ENCODE measurements at places on chromosomes 6 and 20.

DNA sequence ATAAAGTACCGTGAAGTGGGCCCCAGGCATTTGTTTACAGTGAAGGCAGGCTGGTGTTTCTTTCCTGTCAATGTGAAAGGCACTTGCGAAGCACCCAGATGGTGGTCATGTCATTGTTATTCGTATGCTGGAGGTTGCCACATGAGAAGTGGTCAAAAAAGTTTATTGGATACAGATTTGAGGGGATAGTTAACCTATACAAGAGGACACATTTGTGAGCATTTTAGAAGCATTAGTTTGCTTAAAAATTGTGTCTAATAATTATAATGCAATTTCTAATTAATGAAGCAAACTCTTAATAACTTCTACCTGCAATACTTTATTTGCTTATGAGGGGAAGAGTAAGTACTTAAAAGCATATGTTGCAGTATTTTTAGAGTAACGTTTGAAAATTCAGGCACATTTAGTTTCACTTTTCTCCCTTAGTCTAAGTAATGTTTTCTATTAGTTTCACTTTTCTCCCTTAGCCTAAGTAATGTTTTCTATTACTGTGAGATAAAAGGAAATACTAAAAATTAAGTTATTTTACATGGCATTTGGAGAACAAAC lies 120.7 kb upstream of the CLDN20 start:
- no peak for DNase-seq

- DNase-seq, result no peak
Measured at GRCh38 chr20:33594743-33595142, 67.4 kb upstream of the C20orf144 start.

DNA sequence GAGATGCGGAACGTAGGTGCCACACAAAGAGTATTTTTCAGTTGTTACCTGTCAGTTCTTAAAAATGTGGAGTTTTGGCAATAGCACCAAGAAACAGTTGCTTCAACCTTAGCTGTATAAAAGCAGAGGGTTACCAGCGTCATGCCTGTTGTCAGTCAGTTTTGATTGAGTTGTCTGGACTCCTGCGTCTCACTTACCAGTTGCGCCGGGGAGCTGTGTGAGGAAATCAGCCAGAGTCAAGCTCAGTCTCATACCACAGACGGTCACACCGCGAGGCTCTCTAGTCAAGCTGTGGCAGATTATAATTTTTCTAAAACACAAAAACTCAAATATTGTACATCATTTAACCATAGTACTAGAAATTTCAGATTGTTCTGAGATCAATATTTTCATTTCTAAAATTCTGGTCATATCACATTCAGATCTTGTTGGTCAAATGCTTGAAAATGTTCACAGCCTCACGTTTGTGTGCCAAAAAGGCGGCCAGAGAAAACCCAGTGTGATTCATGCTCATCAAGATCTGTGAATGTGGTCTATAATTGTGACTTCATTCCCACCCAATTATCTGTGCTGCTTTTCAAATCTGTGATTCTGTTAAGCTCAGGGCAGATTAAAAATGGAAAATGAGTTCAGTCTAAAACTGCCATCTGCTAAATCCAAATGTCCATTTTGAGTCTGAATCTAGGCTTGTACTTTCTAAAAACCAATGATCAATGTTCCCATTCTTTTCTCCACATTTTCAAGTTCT lies 37.5 kb downstream of the SASH1 start:
- no peak for DNase-seq

DNA sequence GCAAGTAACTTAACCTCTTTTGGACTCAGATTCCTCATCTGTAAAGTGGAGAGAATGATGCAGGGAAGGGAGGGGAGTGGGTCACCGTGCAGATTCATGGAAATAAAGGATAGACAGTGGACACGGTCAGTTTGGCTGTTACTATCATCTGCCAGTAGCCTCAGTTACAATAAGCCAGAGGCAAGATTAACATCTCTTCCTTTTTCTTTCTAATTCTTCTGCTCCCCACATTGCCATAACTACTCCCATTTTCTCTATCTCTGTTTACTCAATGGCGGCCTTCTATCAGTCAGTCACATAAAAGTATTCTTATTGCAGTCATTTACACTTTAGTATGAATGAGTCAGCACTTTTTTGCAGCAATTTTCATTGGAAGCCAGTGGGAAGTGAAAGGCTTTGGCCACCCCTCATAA lies 49.2 kb downstream of the PPP1R16B start:
- DNase-seq, result no peak

DNA sequence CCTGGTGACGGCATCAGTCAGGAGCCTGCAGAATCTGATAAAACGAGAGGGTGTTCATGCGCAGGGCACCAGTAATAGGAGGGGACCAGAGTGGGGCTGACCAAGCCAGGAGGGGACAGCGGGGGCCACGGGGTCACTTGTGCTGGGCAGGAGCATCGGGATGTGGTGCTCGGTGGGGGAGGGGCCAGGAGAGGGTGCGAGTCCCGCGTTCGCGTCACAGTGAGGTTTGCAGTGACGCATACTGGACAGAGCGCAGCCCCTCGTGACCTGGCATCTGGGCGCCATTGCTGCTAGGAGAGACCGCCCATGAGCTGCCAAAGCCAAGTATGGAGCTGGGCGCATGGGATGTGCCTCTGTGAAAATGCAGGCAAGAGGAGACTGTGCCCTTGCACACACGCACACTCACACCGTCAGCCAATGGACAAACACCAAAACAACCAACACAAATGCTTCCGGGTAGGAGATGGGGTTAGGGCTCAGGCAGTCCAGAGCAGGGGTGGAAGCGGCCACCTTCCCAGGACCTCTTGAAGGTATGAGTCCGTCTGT lies 13.9 kb upstream of the MTG2 start:
- DNase-seq, result no peak

- peak; percentile 85 for DNase-seq
Measured at GRCh38 chr6:32972353-32973143, 4.2 kb downstream of the BRD2 start.

- no peak for DNase-seq
Measured at GRCh38 chr6:132820629-132821381, 6.4 kb downstream of the RPS12 start.
